ENCODE measurements at places on chromosomes 3 and 15.
A peak's percentile ranks its signal among the peaks of the same experiment; 100 is the strongest.

GRCh38 chr15:35886765-35887164 lies 340.8 kb upstream of the DPH6 start:
- DNase-seq = no peak

GRCh38 chr3:42875325-42876151 lies at the start of gene CYP8B1:
TSS of gene CYP8B1 (minus strand) at chr3:42875879. CDS start at chr3:42875816, 63 bp downstream.
- no peak for DNase-seq

GRCh38 chr3:129230311-129231019 lies 18.9 kb upstream of the COPG1 start:
- DNase-seq = peak; percentile 98

GRCh38 chr3:71725271-71725991 lies at the start of gene EIF4E3:
TSS of gene EIF4E3 (minus strand) at chr3:71725402. CDS start at chr3:71725367, 35 bp downstream.
- no peak for DNase-seq

DNA sequence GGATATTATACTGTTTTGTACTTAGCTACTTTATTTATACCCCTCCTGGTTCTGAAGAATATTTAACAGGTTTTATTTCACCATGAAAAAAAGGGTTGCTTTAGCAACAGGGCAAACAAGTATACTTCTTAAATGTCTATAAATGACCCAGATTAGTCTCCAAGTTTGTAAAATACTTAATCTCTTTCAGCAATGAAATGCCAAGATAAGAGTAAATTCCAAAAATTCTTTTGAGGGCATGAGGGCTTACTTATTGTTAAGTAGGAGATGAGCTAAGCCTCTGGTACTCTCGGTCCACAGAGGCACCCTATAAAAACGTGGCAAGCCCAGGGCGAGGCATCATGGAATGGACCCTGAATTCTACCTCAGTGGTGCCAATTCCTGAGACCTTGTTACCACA lies 264.8 kb upstream of the NSMCE3 start:
- no peak for DNase-seq

DNA sequence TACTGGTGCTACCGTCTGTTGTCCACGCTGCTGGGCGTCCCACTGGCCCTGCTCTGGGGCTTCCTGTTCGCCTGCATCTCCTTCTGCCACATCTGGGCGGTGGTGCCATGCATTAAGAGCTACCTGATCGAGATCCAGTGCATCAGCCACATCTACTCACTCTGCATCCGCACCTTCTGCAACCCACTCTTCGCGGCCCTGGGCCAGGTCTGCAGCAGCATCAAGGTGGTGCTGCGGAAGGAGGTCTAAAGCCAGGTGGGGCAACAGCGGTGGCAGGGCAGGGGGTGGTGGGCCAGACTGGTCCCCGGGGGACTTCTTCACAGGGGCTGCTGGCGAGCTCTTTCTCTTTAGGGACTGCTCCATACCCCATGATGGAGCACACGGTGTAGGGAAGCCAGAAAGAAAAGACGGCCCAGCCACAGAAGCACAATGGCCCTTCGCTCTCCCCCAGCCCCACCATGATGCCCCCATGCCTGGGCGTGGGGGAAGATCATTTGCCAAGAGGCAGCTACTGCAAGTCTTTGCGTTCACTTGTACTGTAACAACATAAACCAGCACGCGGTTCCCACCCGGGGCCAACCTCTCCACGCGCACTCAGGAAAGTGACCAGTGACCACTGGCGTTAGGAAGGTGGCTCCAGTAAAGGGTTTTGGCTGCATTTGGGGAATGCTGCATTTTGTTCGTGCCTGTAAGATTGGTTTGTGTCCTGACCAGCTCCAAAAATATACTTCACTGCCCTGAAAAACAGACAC lies 12.2 kb downstream of the CAV3 start:
- no peak for DNase-seq

- no peak for DNase-seq
Measured at GRCh38 chr3:127768346-127769008, 53.8 kb downstream of the MGLL start.

GRCh38 chr3:51799879-51800749 lies 21.1 kb upstream of the IQCF6 start:
- peak; percentile 31 for DNase-seq
